Neural crest cell (in vitro differentiated cells): ENCODE measurements at places on chromosomes 3 and 15. TPM values are rescaled to one million over a fixed set of nuclear protein-coding genes. Genes with fewer than 3 reads are reported as not detected.
A peak's percentile ranks its signal among the peaks of the same experiment; 100 is the strongest.

DNA sequence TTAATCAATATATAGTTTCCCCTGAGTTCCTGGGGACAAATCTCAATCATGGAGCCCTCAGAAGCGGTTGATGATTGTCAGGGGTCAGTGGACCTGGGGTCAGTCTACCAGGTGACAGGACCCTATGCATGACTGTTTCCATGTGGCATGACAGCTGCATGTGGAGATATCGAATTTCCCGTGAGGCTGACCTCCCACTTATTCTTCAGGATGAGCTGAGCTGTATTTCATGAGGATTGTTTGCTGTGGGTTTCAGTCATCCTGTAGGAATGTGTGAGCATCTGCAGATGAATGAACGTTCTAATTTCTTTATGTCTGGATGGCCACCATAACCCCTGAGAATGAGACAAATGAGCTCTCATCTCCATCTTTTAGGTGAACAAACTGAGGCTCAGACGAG is 93.0 kb upstream of the HES1 start:
- H3K27ac ChIP-seq, result no peak overlapping the region
- no peaks in the 10 kb centered on the region for H3K4me1 ChIP-seq
- no peak for DNase-seq

Gene CYP8B1
- total RNA-seq, result not detected in 2 replicates

- no peak for DNase-seq
- H3K27ac ChIP-seq, result no peak overlapping the region
- H3K36me3 ChIP-seq, result no peaks in the 10 kb centered on the region
- no peaks in the 10 kb centered on the region for H3K4me1 ChIP-seq
Measured at GRCh38 chr3:25021816-25022215, 406.2 kb upstream of the RARB start.

DNA sequence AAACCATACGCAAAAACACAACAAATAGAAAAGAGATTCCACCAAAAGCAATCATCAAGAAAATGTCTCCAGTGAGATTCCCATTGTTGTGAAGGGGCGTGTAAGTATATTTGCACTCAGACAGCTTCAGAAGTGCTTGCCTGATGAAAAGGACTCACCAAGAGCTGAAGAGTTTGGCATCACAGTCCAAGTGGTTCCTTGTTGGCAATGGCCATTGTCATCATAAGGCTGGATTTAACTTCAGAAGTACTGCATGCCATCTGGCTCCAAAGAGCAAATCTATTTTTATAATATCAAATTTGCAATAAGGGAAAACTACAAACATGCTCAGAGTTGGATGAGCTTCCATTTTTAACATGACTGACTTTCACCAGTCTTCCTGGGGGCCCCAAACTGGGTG is 505.3 kb upstream of the NR2F2 start:
- H3K27ac ChIP-seq, result no peak overlapping the region
- no peak for DNase-seq
- no peaks in the 10 kb centered on the region for H3K36me3 ChIP-seq
- H3K27me3 ChIP-seq, result no peaks in the 10 kb centered on the region

GRCh38 chr3:63462732-63463131 is 184.6 kb downstream of the SYNPR start:
- DNase-seq, result no peak
- no peaks in the 10 kb centered on the region for H3K36me3 ChIP-seq
- H3K4me1 ChIP-seq, result no peaks in the 10 kb centered on the region
- no peak overlapping the region for H3K27ac ChIP-seq

- H3K36me3 ChIP-seq, result peaks cover 2% of the 10 kb centered on the region
- peaks cover 8% of the 10 kb centered on the region for H3K4me1 ChIP-seq
- H3K27ac ChIP-seq, result peak overlapping the region; percentile 27
Measured at GRCh38 chr15:74855857-74856256, 12.9 kb upstream of the ULK3 start.

DNA sequence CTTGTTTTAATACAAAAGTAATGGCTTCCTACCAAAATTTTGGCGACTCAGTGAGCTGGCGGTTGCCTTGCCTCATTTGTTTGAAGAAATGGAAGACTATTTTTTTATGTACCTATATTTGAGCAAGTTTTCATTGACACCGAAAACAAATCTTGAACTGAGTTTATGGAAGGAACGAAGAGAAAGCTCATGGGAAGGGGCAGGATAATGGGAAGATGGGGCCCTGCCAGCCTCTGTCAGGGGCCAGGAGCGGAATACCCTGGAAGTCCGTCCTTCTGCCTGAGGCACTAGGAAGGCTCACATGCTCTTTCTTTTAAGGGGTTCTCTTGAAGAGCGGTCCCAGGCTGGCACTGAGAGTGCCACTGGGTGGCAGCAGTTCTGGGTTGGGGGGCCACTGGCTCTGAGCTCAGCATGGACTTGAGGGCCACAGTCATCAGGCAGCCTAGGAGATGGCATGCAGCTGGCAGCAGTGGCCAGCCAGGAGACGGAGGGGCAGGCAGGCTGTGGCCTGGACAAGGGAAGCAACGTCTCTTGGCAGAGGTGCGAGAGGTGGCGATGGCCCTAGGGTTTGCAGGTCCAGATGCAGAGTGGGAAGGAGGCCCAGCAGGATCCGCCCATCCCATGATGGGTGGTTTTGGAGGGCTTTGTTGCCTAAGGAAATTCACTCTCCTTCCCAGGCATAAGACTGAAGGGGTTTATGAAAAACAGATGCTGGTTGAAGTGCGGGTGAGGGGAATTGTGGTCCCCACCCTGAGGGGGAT is 41.6 kb downstream of the ISG20 start:
- peaks cover 3% of the 10 kb centered on the region for H3K4me1 ChIP-seq
- no peak overlapping the region for H3K4me3 ChIP-seq
- no peaks in the 10 kb centered on the region for H3K36me3 ChIP-seq
- peaks cover 11% of the 10 kb centered on the region for H3K27me3 ChIP-seq
- no peak overlapping the region for H3K27ac ChIP-seq

- no peaks in the 10 kb centered on the region for H3K36me3 ChIP-seq
- H3K27me3 ChIP-seq, result no peaks in the 10 kb centered on the region
Measured at GRCh38 chr3:175340338-175341015, 481.3 kb downstream of the NAALADL2 start.

DNA sequence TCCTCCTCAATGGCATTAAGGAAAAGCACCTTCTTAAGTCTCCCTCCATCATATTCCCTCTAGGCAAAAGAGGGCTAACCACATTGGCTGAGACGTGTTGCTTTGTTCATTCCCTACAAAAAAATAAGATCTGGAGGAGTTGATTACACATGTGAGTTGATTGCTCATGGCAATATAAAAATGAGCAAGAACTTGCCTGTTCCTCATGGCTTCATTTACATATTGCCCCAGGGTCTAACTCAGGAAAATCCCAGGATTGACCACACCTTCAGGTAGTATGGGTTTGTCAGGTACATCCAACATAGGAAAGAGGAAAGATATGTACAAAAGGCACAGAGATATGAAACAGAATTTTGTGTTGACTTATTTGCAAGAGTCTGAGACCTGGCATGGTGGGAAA is 35.5 kb downstream of the NFKBIZ start:
- no peaks in the 10 kb centered on the region for H3K36me3 ChIP-seq
- H3K27me3 ChIP-seq, result no peaks in the 10 kb centered on the region
- no peak overlapping the region for H3K27ac ChIP-seq
- H3K4me1 ChIP-seq, result no peaks in the 10 kb centered on the region

GRCh38 chr3:100993309-100993708 is at the start of gene ABI3BP:
Gene ABI3BP (minus strand): TSS chr3:100993421. CDS start chr3:100993384, 37 bp downstream.
- H3K4me3 ChIP-seq, result no peak within 1 kb of the TSS
- no peak for DNase-seq
- H3K27me3 ChIP-seq, result peaks cover 24% of the 10 kb centered on the region
- H3K4me1 ChIP-seq, result no peaks in the 10 kb centered on the region
- H3K36me3 ChIP-seq, result no peaks in the 10 kb centered on the region

Gene GALNT15
- total RNA-seq, result not detected in 2 replicates

DNA sequence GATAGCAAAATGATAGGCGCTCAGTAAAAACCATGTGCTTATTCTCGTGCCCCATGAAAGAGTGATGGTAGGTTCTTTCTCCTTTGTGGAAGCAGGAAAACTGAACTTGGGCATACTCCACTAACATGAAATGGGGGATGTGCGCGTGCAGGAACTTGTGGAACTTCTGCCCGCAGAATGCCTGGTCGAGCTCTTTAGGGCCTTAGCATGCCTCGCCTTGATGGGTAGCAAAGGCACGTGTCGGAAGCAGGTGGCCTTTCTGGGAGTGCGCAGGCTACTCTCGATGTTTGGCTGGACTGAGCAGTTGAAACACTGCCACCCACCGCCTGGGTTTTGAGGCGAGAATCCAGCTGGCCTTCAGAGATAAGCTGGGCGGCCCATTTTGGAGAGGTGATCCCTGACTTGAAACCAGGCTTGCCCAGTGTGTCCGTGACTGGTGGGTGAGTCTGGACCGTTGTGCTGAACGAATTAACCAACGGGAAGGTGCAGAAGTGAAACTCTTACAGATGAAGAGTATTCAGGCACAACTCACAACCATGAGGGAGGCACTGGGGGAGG is 842 bp downstream of the PCCB start:
- DNase-seq, result peak; percentile 3
- no peaks in the 10 kb centered on the region for H3K27me3 ChIP-seq
- peaks cover 3% of the 10 kb centered on the region for H3K36me3 ChIP-seq
- H3K27ac ChIP-seq, result peak overlapping the region; percentile 97
- peak overlapping the region; percentile 94 for H3K4me3 ChIP-seq
- H3K4me1 ChIP-seq, result peaks cover 24% of the 10 kb centered on the region

DNA sequence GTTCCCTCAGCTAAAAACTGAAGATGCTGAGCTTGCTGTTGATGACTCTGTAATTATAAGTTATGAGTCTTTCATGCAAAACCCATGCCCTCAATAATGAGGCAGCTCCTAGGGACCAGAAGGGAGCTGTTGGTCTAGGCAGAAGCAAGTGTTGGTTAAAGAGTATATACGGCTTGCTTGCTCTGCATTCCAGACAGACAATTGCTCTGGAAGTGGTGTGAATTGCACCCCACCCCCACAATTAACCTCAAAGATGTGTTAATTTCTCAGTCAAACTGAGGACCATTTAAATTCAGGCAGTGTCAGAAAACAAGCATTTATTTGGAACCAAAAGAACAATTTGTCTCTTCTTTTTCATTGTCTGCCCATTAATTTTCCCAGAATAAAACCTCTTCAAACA is 163.5 kb upstream of the EOMES start:
- no peak for DNase-seq
- peaks cover 6% of the 10 kb centered on the region for H3K27me3 ChIP-seq
- H3K36me3 ChIP-seq, result no peaks in the 10 kb centered on the region
- no peak overlapping the region for H3K4me3 ChIP-seq

Gene HIGD2B
- total RNA-seq, result not detected in 2 replicates

DNA sequence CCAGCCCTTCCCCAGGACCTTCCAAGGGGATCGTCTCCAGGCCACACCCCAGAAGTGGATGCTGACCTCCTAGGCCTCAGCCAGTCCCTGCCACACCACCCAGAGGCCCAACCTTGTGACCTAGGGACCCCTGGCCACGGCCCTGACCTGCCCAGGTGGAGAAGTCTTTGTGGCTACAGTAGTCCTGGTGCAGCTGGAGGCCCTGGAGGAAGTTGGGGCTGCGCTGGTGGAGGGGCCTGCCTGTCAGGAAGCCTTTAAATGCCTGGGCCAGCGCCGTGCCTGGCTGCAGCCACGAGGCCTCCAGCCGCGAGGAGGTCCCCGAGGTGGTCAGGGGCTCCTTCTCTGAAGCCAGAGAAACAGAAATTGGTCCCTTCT is 23.4 kb downstream of the PLA2G4D start:
- H3K27ac ChIP-seq, result no peak overlapping the region
- no peaks in the 10 kb centered on the region for H3K36me3 ChIP-seq
- H3K4me3 ChIP-seq, result no peak overlapping the region

DNA sequence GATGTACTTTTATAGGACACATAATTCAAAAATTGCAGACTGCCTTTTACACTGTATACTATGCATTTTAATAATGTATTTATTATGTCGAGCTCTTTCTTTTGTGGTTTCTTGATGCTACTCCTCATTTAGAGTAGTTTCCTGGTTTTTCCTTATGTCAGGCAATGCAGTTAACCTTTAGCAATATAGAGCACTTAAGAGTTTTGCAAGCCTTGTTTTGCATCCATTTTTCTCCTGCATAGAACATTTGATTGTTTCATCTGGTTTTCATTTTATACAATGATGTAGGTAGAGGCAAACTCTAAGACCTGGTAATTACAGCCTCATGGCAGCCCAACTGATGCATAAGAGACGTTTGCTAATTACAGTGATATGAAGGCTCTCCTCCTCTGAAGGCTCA is 86.3 kb downstream of the PDZRN3 start:
- no peak for DNase-seq
- no peaks in the 10 kb centered on the region for H3K27me3 ChIP-seq
- H3K4me1 ChIP-seq, result peaks cover 4% of the 10 kb centered on the region
- H3K27ac ChIP-seq, result no peak overlapping the region
- H3K4me3 ChIP-seq, result no peak overlapping the region

Gene NANOGP8
- total RNA-seq, result 0.34 TPM in 1 of 2 replicates, not detected in the other

Gene CFAP44
- 10.2 and 11.1 TPM in 2 replicates for total RNA-seq
